RPMI7951 (cell line): ENCODE measurements at places on chromosomes 3 and 15. TPM values are rescaled to one million over a fixed set of nuclear protein-coding genes. Genes with fewer than 3 reads are reported as not detected.

DNA sequence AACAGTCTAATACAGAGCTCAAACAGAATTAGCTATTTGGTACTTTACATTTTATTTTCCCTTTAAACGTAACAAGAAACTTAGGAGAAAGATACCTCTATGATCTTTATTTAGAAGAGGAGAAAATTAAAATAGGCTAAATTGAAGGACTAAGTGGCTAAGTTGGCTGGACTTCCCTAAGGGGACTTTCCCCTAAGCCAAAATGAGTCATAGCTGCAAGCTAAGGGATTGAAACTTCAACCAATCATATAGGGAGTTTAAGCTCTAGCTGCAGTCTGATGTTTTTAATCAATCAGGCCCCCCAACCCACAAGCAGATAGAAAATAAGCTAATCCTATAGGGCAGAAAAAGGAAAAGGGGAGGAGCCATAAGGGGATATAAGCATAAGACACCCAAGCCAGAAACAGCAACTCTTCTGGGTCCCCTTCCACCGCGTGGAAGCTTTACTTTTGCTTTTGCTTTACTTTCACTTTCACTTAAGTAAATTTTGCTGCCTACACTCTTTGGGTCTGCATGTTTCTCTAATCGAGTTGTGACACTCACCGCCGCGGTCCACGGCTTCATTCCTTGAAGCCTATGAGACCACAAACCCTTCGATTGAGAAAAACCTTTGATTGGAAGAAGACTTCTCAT, 1108.5 kb upstream of the EPHA6 start:
- DNase-seq, result peak; percentile 3

GRCh38 chr15:35725353-35725752, 179.4 kb upstream of the DPH6 start:
- DNase-seq, result peak; percentile 36

- peak; percentile 52 for DNase-seq
These were observed 66.3 kb downstream of the ISG20 start for GRCh38 chr15:88704791-88705768.

DNA sequence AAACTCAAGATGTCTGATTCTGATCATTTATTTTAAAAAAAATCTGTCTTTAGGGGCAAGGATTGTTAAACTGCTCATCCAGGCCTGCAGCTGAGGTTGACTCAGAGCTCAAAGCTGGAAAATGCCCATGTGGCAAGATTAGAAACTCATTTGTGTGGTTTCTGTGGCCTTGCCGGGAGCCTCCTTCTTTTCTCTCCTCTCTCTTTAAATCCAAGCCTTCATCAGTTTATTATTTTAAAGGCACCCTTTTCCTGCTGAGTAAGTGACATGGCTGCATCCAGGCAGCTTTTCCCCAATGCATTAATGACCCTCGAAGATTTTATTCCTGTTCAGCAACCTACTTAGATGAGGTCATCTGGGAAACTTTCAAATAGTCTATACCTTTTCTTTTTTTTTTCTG, 221.3 kb upstream of the CDIN1 start:
- DNase-seq, result peak; percentile 97

GRCh38 chr3:16809482-16809881, 75.3 kb upstream of the PLCL2 start:
- DNase-seq, result no peak

- peak; percentile 40 for DNase-seq
These were observed 62.7 kb upstream of the ZNF148 start for GRCh38 chr3:125437631-125438435.

- no peak for DNase-seq
These were observed 7.0 kb upstream of the ATP8B4 start for GRCh38 chr15:50126072-50126471.

- DNase-seq, result no peak
These were observed 449.0 kb upstream of the LMCD1 start for GRCh38 chr3:8052659-8053058.

- DNase-seq, result no peak
These were observed 674 bp upstream of the MECOM start for GRCh38 chr3:169663951-169664820.

- no peak for DNase-seq
These were observed 21.9 kb upstream of the AP3B2 start for GRCh38 chr15:82731527-82731926.

DNA sequence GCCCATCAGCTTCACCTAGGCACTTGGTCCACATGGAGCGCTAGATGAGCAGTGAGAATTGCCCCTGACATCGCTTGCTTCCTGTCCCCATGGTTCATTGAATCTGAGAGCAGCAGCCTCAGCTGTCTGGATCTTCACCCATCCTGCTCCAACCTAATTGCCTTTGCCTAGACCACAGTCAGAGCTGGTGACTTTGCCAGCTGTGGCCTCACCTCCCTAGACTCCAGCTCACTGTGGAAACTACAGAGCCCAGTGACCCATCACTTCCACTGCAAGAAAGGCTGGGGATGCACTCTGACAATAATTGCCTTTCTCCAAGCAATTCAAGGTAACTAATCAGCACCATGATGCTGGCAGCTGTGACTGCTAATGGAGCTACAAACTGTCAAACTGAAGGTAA, 30.6 kb upstream of the SLC6A1 start:
- DNase-seq, result no peak

- DNase-seq, result no peak
These were observed 230.6 kb upstream of the PEX5L start for GRCh38 chr3:180267202-180267843.

- no peak for DNase-seq
These were observed 17.3 kb downstream of the TRPM1 start for GRCh38 chr15:31084176-31084575.

- no peak for DNase-seq
These were observed 126.8 kb upstream of the CLSTN2 start for GRCh38 chr3:139808201-139808600.

- no peak for DNase-seq
These were observed 719.9 kb upstream of the CBLB start for GRCh38 chr3:106588739-106589138.

DNA sequence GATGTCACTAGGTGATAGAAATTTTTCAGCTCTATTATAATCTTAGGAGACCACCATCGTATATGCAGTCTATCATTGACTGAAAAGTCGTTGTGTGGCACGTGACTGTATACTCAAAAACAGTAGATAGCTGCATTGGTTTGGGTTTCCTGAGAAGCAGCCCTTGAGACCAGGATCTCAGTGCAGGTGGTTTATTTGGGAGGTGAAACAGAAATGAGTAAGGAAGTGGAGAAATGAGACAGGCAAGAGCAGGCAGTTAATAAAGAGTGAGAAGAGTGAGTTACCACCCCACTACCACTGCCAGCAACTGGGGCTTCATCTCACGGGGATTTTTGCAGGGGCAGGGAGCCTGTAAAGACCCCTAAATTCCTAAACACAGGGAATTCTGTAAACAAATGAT, 221.0 kb downstream of the SHQ1 start:
- no peak for DNase-seq

- DNase-seq, result no peak
These were observed 597.6 kb downstream of the AGBL1 start for GRCh38 chr15:86677278-86677677.

- no peak for DNase-seq
These were observed 2.3 kb upstream of the COL6A6 start for GRCh38 chr3:130514681-130515080.

DNA sequence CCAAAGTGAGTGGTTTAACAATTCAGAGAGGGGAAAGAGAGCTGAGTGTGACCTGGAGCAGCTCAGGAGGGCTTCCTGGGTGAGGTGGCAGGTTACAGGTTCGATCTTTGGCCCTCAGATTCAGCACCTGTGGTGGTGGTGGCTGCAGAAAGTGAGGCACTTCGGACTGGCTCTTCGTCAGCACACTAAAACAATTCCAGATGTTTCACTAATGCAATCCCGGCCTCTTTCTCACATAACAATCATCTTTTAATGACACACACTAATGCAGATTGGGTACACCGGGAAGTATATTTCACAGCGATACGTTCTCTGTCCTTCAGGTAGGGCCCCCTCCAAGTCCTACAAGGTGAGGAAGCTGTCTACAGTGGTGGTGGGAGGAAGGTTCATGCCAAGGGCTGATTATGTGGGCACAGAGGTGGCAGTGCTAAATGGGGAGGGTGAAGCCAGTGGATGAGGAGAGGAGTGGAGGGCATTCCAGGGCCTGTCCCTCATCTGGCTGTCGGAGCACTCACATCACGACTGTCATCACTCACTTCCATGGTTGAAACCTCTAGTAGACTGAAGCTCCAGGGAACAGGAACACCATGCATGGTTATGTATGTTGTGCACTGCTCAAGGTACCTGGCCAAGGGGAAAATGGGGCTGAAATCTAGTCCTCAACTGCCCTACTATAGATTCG, 171.1 kb downstream of the RAB11A start:
- no peak for DNase-seq

DNA sequence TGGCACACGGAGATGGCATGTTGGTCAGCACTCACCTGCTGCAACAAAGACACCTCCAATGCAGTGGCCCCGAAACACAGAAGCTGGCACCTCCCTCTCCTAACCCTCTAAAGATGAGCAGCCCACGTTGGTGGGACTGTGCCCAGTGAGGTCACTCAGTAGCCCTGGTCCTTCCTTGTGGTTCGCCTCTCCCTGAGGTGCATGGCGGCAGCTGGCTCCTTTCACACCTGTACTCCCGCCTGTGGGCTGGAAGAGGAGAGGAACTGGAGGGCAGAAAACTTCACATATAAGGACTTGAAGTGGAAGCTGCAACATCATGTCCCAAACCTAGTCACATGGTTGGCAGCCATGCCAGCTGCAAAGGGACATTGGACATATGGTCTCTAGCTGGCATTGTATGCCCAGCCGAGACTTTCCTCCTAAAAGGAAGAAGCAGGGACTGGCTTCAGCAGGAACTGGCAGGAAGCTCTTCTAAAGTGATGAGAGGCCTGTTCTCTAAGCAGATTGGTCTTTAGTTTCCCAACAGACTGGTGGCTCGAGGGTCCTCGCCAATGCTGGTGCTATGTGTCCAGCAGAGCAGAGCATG, 10.8 kb upstream of the C3orf22 start:
- no peak for DNase-seq

GRCh38 chr15:23890218-23890617, 203.1 kb upstream of the NDN start:
- no peak for DNase-seq

DNA sequence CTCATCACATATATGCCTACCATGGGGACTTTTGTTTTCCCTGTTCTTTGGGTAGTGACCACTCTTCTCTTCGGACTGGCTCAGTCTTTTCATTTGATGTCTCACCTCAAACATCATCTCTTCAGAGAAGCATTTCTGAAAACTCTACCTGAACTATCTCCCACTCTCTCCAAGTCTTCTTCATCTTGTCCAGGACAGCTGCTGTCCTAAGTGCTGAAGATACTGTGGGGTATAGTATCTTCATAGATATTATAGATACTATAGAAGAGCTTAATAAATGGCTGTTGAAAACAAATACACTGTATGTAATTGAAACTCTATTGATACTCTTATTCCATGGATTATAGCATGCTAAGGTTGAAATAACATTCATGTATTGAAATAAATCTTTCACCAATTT, 672.3 kb downstream of the CADM2 start:
- no peak for DNase-seq

DNA sequence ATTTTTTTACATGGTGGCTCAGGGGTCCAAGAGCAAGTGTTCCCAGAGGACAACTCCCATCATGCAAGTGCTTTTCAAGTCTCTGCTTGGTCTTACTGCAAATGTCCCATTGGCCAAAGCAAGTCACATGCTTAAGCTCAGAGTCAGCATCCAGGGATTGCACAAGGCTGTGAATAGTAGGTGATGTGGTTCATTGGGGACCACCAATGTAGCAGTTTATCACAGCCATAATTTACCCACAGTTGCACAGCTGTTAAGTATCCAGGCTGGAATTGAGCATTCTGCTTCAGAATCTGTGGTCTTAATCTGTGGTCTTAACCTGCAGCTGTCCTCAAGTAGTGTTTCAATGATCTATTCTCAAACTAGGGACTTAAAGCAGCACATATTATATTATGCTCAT, 71.4 kb upstream of the PLCL2 start:
- no peak for DNase-seq

DNA sequence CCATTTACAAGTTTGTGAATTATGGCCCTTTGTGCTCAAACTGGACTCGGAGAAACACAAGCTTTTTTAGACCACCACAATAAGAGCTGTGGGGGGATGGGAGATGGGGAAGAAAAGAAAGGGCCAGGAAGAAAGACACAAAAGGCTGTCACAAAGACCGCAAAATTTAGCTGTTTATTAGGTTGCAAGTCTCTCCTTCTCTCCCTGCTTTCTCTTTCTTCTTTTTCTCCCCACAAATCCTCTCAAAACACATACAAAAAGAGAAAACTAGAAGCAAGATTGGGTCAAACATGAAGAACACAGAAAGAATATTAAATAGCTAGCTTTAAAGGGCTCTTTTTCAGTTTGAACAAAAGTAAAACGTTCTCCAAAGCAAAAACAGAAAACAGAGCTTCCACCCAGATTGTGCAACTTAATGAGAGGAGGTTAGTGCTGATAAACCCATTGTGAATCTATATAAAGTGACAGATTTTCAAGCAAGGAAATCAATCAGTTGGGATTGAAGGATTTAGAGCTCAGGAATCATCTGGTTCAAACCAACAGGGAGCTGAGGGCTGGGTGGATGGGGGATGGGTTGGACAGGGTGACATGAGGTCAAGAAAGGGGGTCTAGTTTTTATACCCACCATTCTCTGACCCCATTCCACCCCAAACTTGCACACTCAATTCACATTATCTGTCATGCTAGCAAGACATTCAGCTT, 87.3 kb downstream of the DHX30 start:
- no peak for DNase-seq

GRCh38 chr3:53195602-53196574, 34.9 kb downstream of the PRKCD start:
- peak; percentile 44 for DNase-seq

- peak; percentile 85 for DNase-seq
These were observed 853 bp downstream of the TEX264 start for GRCh38 chr3:51671734-51672475.

DNA sequence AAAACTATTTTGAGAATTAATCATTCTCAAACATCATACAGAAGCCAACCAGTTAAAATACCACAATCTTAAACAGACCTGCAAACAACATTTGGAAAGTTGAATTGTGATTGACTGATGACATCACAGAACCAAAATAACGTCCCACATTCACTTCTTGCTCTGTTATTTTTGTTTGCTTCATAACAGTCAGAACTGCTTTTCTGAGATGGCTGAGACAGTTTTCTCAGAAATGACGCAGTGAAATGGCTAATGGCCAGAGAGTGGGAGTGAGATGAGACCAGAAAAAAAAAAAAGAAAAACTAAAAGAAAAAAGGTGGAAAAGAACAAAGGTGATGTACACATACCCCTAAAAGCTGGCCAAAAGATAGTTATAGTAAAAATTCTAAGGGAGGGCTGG, 1061.2 kb downstream of the FHIT start:
- DNase-seq, result no peak

- no peak for DNase-seq
These were observed 46.1 kb upstream of the FGD5 start for GRCh38 chr3:14772533-14773138.

GRCh38 chr3:178275311-178275710, 260.9 kb upstream of the KCNMB2 start:
- DNase-seq, result no peak

Gene ALS2CL
- 0.59 and 1.2 TPM in 2 replicates for total RNA-seq

Gene CCDC39
- not detected in 2 replicates for total RNA-seq

Gene KBTBD12
- not detected in 2 replicates for total RNA-seq

Gene IGF2BP2
- 29.2 and 31.5 TPM in 2 replicates for total RNA-seq

Gene IL12A
- 0.49 and 0.72 TPM in 2 replicates for total RNA-seq

Gene B2M
- total RNA-seq, result 9,682 and 10,210 TPM in 2 replicates

Gene SLC6A11
- total RNA-seq, result not detected in 2 replicates

Gene ZPLD1
- total RNA-seq, result 0.20 TPM in 1 of 2 replicates, not detected in the other

Gene HRG
- not detected in 2 replicates for total RNA-seq

Gene RASL12
- total RNA-seq, result 0.39 and 0.48 TPM in 2 replicates

Gene KPNA4
- total RNA-seq, result 22.3 and 27.8 TPM in 2 replicates
